Caudate nucleus (tissue), 63 donors: ENCODE measurements at places on chromosomes 3 and 15.
A peak's percentile ranks its signal among the peaks of the same experiment; 100 is the strongest.

DNA sequence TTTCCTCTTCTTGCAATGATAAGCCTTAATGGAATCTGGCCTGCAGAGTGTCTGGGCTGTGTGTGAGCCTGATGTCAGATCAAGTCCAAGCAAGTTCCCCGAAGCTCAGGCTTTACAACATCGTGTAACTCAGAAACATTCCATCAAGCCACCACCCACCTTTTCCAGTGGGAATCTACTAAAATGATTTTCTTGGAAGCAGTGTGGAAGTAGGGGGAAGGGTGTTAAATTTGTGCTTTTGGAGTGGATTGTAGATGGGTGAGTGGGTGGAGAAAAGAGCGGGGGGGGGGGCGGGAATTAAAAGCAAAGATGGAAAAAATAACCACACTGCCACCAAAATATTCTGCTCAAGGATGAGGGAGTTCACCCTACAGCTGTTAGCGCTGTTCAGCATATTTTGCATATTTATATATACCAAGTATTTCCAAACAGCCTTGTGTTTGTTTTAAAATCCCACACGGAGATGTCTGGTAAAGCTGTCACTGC lies 53.6 kb downstream of the VGLL3 start:
- DNase-seq = no peak

DNA sequence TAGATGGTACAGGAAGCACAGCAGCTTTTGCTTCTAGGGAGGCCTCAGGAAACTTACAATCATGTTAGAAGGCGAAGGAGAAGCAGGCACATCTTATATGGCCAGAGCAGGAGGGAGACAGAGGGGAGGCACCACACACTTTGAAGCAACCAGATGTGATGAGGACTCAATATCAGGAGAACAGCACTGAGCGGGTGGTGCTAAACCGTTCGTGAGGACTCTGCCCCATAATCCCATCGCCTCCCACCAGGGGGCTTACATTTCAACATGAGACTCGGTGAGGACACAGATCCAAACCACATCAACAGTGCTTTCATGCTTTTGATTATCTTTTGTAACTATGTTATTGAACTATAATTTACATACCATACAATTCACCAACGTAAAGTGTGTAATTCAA lies 7.6 kb upstream of the TMEM44 start:
- no peak for DNase-seq

DNA sequence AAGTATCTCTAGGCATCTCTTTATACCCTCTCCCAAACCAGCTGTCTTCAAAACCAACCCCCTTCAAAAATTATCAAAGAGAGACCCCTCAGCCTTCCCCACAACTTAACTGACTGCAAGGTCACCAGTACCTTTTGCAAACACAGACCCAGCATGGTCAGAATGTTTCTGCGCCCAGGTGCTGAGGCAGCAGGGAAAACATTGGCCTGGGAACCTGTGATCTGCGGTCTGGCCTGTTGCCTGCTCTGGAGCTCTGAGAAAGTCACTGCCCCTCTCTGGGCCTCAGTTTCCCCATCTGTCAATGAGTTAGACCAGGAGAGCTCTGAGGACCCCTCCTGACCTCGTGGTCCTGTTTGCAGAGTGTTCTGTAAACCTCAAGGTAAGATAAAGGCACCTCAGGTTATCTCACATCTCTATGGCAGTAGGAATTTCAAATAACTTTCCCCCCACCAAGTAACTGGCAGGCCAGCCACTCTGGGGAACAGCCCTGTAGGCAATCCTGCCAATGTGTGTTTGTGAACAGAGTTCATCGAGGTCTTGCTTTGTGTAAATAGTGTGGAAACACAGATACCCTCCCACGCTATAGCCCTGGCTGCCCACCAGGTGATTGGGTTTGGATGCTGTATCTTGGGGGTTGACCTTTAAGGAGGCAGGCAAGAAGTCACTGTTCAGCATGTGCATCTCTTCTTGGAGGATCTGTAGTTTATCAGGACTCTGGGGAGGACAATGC lies 50.0 kb upstream of the SMAD6 start:
- no peak for DNase-seq

DNA sequence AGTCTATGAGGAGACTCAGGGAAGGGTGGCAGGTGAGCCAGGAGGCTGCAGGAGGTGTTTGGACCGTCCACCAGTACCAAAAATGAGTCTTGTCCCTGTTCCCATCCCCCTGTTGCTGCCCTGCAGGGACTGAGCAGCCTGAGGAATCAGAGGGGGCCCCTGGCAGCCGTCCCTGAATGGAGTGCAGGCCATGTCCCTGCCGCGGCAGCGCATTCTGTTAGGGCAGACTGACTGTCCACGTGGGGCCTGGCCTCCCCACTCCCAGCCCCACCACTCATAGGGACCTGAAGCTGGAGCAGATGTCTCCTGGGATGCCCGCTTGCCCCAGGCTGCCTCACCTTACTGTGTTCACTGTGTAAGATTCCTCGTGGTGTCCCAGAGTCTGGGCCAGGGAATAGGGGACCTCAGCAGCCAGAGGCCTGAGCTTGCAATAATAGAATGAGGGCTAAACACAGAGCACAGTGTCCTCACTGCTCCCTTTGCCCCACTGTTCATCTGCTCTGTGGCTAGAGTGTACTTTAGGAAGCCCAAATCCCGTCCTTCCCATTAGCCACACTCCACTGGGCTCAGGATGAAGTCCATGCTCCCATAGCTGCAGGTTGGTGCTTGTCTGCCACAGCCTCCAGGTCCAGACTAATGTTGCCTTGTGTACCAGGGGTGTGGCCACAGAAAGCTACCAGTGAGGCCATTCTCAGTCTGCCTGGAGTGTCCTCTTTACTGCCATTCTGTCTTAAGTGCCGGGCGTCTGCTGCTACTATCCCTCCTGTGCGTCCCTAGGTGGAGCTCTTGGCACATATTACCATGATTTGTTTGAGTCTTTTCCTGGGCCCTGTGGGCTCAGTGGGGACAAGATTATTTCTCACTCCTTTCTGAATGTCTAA lies 63.2 kb downstream of the HCN4 start:
- no peak for DNase-seq

DNA sequence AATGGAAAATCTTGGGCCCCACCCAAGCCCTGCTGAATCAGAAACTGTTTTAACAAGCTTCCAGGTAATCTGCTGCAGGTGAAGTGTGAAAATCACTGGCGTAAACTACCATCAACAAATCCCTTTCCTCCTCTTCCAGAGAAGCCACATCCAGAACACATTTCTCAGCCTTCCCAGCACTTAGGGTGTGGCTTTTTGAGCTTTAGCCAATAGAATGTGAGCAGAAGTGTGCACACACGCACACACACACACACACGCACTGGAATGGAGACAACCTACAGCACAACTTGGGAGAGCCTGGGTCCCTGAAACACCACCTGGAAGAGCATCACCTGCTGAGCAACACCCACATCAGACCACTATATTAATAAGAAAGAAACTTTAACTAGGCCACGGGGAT lies 98.6 kb downstream of the OSBPL10 start:
- no peak for DNase-seq

- no peak for DNase-seq
These were observed 96.8 kb downstream of the DUT start for GRCh38 chr15:48427960-48428547.

- no peak for DNase-seq
These were observed 12.7 kb upstream of the SLC6A6 start for GRCh38 chr3:14389716-14390115.

- no peak for DNase-seq
These were observed 41.2 kb downstream of the CRYBG3 start for GRCh38 chr3:97863031-97863430.

DNA sequence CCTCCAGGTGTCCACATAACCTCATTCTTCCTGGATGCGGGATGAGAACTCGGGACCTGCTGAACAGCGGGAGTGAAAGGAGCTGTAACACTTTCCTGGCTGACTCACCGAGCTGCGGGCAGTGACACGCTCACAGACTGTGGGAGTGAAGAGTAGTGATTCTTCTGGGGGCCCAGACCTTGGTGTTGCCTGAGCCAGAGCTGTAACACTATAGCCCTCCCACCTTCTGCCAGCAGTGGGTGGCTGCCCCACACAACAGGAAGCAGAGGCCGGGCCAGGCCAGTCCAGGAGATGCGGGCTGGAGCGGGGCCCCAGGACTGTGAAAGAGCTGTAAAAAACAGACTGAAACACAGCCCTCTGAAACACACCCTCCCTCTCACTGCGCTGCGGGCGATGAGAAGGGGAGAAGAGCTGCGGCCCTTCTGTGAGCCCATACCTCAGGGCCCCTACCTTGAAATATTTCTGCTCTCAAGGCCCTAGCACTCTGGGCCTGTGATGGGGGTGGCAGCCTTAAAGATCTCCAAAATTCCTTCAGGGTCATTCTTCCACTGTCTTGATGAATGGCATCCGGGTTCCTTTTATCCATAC lies 464.0 kb upstream of the CCDC54 start:
- DNase-seq = no peak

- DNase-seq = no peak
These were observed 537.8 kb upstream of the DPPA4 start for GRCh38 chr3:109874896-109875708.

- DNase-seq = no peak
These were observed 181.9 kb upstream of the CHL1 start for GRCh38 chr3:14652-15051.

DNA sequence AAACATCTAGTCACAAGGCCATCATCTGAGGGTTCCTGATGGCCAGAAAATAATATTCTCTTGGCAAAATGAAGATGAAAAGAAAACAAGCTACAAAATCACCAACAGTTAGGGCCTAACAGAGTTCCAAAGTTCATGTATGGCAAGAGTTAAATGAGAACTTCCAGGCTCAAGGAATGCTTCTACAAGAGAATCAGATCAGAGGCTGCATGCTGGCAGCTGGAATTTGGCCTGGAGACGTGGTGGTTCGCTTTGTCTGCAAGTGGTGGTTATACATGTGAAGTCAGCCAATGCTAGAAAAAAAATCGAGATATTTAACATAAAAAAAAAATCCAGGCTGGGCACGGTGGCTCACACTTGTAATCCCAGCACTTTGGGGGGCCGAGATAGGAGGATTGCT lies 5.6 kb downstream of the SIAH2 start:
- no peak for DNase-seq

GRCh38 chr3:52057812-52058495 lies 1.6 kb upstream of the DUSP7 start:
- no peak for DNase-seq

DNA sequence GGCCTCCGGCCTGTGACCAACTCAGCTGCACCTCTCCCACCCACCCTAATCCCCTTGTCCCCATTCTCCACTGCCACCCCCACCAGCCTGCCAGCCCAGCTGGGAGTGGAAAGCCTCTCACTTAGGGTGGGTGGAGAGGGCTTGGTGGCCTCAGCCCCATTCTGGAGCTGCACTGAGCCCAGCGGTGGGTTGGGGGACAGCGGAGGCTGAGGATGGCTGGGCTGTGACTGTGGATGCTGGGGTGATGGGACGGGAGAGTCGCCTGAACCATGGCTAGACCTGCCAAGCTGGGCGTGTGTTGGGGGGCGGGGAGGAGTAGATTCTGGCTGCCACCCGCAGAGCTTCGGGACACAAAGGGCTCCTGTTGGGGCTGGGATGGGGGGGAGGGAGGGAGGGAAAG lies 1.8 kb downstream of the CLCN2 start:
- DNase-seq = peak; percentile 51

GRCh38 chr15:42921342-42921731 lies 759 bp upstream of the TTBK2 start:
- DNase-seq = peak; percentile 67

DNA sequence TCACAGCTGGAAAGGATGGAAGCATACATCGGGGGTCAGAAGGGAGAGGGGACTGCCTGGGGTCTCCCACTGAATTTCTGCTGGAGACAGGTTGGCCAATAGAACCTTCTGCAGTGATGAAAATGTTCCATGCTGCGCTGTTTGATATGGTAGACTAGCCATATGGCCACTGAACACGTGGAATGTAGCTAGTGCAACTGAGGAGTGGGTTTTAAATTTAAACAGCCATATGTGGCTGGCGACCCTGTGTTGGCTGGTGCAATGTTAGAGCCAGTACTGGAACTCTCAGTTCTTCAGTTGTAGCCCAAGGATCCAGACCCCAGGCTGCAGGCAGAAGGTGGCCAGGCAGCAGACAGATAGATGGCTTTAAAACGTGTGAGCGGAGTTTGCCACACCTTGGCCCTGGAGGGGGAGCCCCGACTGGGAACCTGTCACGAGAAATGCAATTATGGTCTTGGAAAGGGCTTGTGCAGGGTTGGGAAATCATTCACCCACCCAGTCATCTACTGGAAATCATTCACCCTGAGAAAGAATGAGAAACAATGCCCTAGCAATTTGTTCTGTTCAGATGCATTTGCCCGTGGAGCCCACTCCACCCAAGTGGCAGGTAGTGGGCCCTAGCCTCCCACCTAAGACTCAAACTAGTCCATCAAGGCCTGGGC lies 127.6 kb downstream of the FBLN2 start:
- DNase-seq = no peak

GRCh38 chr3:62421207-62421606 lies 47.9 kb upstream of the FEZF2 start:
- DNase-seq = no peak

DNA sequence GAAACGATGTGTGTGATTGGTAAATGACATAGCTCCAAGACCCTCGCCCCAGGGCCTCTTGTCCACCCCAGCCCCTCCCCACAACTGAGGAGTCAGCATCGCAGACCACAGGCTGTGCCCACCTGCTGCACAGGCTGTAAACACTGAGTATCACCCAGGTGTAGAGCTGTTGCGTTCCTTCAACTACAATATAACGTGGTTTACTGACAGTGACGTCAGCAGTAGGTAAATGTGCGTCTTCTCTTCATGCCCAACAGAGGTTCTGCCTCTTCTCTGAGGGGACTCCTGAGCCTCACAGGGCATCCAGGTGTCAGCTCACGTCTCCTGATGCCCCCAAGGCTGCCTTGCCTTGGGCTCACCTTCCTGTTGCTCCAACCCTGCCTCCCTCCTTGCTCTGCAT lies 395.1 kb downstream of the CACNA2D3 start:
- no peak for DNase-seq

DNA sequence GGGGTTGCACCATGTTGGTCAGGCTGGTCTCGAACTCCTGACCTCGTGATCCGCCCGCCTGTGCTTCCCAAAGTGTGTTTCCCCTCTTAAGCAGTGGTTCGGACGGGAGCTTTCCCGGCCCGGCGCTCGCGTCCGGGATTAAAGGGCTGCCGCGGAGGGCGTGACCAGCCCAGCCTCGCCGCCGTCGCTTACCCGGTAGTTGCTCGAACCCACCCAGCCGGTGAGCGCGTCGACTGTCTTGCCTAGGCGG lies 513 bp downstream of the CLASP2 start:
- no peak for DNase-seq

GRCh38 chr15:44298878-44299277 lies 10.4 kb downstream of the GOLM2 start:
- DNase-seq = no peak
